ENCODE measurements at places on chromosomes 4 and X. TPM values are rescaled to one million over a fixed set of nuclear protein-coding genes. Genes with fewer than 3 reads are reported as not detected.
A peak's percentile ranks its signal among the peaks of the same experiment; 100 is the strongest.

- H3K27me3 ChIP-seq = no peaks in the 10 kb centered on the region
- no peak overlapping the region for H3K4me3 ChIP-seq
- no peaks in the 10 kb centered on the region for H3K36me3 ChIP-seq
- no peak overlapping the region for H3K27ac ChIP-seq
- peak; percentile 9 for DNase-seq
These were observed 56.4 kb downstream of the SPCS3 start for GRCh38 chr4:176376032-176376614.

DNA sequence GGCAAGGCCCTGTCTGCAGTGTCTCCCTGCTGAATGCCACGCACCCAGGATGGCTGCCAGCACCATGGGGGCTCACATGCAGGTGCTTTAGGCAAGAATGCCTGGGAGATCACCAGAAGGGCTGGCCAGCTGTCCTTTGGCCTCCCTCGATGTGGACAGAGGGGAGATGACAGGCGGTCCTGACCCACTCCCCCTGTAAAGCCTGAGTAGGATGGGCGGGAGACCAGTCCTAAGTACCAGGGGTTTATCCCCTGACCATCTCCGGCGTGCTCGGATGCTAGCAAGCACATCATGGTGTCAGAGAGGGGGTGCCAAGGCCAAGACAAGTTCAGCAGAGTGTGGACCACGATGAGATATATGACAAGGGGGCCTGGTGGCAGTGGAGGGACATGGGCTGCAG lies 5.3 kb downstream of the PDZD4 start:
- H3K4me1 ChIP-seq = peaks cover 9% of the 10 kb centered on the region
- H3K4me3 ChIP-seq = no peak overlapping the region
- peaks cover 42% of the 10 kb centered on the region for H3K27me3 ChIP-seq
- H3K36me3 ChIP-seq = no peaks in the 10 kb centered on the region
- no peak overlapping the region for H3K27ac ChIP-seq

DNA sequence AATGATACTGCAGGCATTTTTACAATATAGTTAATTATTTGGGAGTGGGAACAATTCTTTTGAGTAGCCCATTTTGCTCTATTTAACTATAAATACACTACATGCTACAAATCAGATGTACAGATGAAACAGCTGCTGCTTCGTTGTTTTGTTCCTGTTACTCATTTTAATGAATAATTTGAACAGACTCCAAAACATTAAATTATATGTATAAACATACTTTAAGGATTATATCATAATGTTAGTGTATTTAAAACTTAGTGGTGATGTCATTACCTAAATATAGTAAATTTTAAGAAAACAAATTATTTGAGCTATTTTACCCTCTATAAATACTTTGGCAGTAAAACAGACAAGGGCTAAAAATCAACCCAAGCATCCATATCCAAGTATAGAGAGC lies 60.7 kb downstream of the GAB1 start:
- H3K4me1 ChIP-seq = peaks cover 2% of the 10 kb centered on the region
- H3K4me3 ChIP-seq = no peak overlapping the region
- H3K27ac ChIP-seq = peak overlapping the region; percentile 8
- no peaks in the 10 kb centered on the region for H3K36me3 ChIP-seq
- DNase-seq = peak; percentile 61
- no peaks in the 10 kb centered on the region for H3K27me3 ChIP-seq

GRCh38 chr4:26779674-26780073 lies 81.0 kb upstream of the STIM2 start:
- H3K4me1 ChIP-seq = peaks cover 2% of the 10 kb centered on the region
- H3K27ac ChIP-seq = no peak overlapping the region
- H3K36me3 ChIP-seq = peaks cover 6% of the 10 kb centered on the region
- DNase-seq = no peak
- H3K4me3 ChIP-seq = no peak overlapping the region

DNA sequence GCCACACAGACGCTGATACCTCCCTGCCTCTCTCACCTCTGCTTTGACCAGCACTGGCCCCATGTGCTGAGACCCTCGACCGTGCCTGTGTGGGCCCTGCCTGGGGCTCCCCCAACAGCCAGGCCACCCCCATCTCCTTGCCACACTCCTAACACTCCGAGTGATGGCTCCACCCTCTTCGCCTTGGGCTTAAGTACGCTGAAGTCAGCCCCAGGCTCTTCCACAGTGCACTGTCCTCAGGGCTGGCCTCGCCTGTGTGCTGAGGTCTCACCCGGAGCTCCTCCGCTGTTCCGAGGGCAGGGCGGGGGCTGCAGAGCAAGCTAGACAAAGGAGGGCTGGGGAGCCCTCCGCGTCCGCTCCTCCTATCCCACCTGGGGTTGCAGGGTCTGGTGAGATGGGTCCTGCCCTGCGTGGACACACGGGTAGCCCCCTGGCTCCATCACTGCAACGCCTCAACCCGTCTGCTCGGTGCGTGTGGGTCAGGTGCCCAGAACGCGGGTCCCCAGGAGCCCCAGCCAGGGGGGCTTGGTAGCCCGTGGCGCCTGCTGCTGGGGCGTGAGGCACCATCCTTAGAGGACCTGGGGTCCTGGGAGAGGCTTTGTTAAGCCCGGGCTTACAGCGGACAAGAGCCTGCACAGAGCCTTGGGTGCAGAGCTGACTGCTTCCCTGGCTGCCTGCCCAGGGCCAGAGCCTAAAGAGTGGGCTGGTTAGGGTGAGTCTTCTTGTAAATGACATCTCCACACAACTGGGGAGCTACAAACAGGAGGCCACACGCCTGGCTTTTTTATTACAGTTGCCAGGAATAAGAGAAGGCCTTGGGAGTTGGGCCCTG lies 42.6 kb upstream of the NKX1-1 start:
- no peak overlapping the region for H3K27ac ChIP-seq
- DNase-seq = no peak
- H3K27me3 ChIP-seq = peaks cover 8% of the 10 kb centered on the region
- no peaks in the 10 kb centered on the region for H3K4me1 ChIP-seq
- H3K4me3 ChIP-seq = no peak overlapping the region
- no peaks in the 10 kb centered on the region for H3K36me3 ChIP-seq

GAGE12J gene
- not detected for total RNA-seq

NWD2 gene
- under 0.01 TPM for total RNA-seq
